ENCODE measurements at places on chromosomes 3 and 15. TPM values are rescaled to one million over a fixed set of nuclear protein-coding genes. Genes with fewer than 3 reads are reported as not detected.

The KCNAB1 gene
- 5.2 TPM for total RNA-seq

The CGGBP1 gene
- total RNA-seq: 72.1 TPM

- H3K27me3 ChIP-seq: no peaks in the 10 kb centered on the region
- no peaks in the 10 kb centered on the region for H3K4me1 ChIP-seq
- DNase-seq: no peak
- H3K27ac ChIP-seq: no peak overlapping the region
- peaks cover 34% of the 10 kb centered on the region for H3K36me3 ChIP-seq
These were observed 43.3 kb downstream of the POMGNT2 start for GRCh38 chr3:43062564-43063040.

DNA sequence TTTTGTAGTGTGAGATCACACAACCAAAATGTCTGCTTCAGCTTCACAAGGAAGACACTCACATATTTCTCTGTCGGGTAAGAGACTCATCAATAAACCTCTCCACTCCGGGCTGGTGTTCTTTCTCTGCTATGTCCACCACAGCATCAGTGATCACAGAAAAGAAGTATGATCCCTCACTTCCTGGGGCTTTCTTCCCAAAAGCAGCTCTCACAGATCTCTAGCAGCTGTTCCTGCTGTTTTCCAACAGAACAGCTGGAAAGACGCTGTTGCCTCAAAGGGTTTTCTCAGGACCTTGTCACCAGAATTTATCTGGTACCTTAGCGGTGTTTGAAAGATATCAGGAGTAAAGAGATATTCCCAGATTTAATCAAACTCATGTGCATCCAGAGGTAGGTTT lies 46.4 kb downstream of the GATM start:
- DNase-seq: no peak
- peaks cover under 1% of the 10 kb centered on the region for H3K4me1 ChIP-seq
- H3K27me3 ChIP-seq: no peaks in the 10 kb centered on the region
- H3K36me3 ChIP-seq: no peaks in the 10 kb centered on the region

- no peaks in the 10 kb centered on the region for H3K4me1 ChIP-seq
- no peak for DNase-seq
- no peak overlapping the region for H3K4me3 ChIP-seq
- no peaks in the 10 kb centered on the region for H3K27me3 ChIP-seq
These were observed 20.2 kb upstream of the CCDC66 start for GRCh38 chr3:56536735-56537134.

GRCh38 chr3:37902674-37903073 lies 41.0 kb downstream of the CTDSPL start:
- no peaks in the 10 kb centered on the region for H3K27me3 ChIP-seq
- no peak for DNase-seq
- H3K4me3 ChIP-seq: no peak overlapping the region
- H3K36me3 ChIP-seq: no peaks in the 10 kb centered on the region

DNA sequence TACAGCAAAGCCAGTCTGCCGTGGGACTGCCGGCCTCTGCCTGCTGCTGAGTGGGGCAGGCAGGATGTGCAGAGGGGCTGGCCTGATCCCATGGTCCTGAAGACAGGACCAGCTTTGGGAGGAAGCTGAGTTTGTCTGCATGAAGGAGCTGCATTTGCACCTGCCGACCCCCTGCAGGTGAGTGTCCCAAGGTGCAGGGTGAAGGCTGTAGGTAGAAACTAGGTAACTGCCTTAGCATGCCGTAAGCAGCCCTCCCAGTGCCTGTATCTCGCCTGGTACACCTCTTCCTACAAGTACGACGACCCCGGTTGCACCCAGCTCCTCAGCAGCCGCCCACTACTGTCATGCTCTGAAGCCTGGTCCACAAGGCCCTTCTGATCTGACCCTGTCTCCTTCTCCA lies 34.9 kb downstream of the AMOTL2 start:
- H3K36me3 ChIP-seq: no peaks in the 10 kb centered on the region
- H3K4me1 ChIP-seq: peaks cover 9% of the 10 kb centered on the region
- DNase-seq: peak; percentile 49
- H3K27me3 ChIP-seq: no peaks in the 10 kb centered on the region
- H3K4me3 ChIP-seq: no peak overlapping the region
- no peak overlapping the region for H3K27ac ChIP-seq

DNA sequence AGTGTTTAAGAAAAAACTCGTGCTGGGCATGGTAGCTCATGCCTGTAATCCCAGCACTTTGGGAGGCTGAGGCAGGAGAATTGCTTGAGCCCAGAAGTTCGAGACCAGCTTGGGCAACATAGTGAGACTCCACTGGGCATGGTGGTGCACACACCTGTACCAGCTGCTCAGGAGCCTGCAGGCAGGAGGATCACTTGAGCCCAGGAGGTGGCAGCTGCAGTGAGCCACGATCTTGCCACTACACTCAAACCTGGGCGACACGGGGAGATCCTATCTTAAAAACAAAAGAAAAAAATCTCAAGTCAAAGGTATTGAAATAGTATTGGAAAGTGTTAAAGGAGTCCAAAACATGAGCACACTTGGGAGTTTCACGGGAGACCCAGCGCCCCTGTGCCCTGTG lies 14.0 kb downstream of the KLF13 start:
- no peaks in the 10 kb centered on the region for H3K4me1 ChIP-seq
- H3K27me3 ChIP-seq: no peaks in the 10 kb centered on the region

The RPP25 gene
- 12.6 TPM for total RNA-seq

GRCh38 chr3:139491966-139492365 lies 15.7 kb upstream of the RBP2 start:
- H3K4me1 ChIP-seq: peaks cover 11% of the 10 kb centered on the region
- DNase-seq: peak; percentile 83
- no peak overlapping the region for H3K27ac ChIP-seq
- no peaks in the 10 kb centered on the region for H3K27me3 ChIP-seq
- peaks cover 35% of the 10 kb centered on the region for H3K36me3 ChIP-seq

DNA sequence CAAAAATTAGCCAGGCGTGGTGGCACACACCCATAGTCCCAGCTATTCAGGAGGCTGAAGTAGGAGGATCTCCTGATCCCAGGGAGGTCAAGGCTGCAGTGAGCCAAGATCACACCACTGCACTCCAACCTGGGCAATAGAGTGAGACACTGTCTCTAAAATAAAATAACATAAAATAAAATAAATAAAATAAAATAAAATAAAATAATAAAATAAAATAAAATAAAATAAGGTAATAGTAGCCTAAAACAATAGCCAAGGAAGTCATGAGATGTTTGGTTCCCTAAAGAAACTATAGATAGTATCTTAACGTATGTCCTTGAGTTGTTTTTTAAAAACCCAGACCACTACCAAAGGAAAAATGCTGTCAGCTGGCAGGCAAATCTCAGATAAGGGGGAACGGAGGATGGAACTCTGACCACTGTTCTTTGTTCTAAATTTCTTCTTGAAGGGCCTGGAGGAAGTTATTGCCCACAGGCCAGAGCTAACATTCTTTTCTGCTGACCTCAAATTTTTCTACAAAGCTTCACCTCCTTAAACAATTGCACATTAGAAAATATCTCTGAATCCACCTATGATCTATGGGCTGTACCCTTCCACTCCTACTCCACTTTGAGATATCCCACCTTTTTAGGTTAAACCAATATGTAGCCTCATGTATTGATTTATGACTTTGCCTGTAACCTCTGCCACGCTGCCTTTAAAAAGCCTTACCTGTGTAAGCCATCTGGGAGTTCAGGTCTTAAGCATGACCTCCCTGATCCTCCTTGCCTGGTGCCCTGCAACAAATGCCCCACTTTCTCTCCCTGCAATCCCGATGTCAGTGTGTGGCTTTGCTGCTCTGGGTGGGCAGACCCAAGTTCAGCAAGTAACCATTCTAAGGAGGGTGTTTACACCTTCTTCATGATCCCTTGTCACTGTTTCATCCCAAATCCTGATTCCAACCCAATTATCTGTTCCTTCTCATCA lies 126.2 kb upstream of the BHLHE40 start:
- no peak for DNase-seq
- no peak overlapping the region for H3K27ac ChIP-seq
- no peak overlapping the region for H3K4me3 ChIP-seq
- no peaks in the 10 kb centered on the region for H3K27me3 ChIP-seq

DNA sequence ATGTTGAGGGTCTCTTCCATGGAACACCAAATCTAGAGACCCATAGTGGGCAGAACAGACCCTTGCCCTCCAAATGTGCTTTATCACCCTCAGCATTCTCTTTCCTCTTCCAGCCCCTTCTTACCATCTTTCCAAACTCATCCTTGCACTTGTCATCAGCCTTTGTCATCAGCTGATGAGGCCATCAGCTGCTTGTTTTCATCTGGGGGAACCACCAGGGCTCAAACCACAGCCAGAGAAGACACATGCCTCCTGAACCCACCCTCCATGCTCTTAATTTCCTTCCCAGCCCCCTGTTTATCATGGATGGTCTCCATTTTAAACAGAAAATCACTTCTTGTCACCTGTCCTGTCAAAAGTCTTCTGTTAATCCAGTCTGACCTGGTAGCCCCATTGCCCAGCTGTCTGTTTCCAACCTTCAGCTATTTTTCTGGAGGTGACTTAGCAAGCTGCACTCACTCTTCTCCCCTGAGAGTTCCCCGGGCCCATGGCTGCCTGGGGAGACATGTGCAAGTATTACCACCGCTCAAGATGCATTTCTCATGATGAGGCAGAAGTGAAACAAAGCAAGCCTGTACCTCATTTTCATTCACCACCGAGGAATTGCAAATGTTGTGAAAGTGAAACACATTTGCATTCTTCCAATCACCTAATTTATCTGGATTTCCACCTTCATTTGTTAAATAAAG lies 14.7 kb upstream of the SYNM start:
- H3K4me3 ChIP-seq: no peak overlapping the region
- no peak for DNase-seq
- no peak overlapping the region for H3K27ac ChIP-seq
- peaks cover 3% of the 10 kb centered on the region for H3K4me1 ChIP-seq
- H3K27me3 ChIP-seq: no peaks in the 10 kb centered on the region

The EPHB3 gene
- total RNA-seq: 1.0 TPM

The ERC2 gene
- total RNA-seq: 15.4 TPM

DNA sequence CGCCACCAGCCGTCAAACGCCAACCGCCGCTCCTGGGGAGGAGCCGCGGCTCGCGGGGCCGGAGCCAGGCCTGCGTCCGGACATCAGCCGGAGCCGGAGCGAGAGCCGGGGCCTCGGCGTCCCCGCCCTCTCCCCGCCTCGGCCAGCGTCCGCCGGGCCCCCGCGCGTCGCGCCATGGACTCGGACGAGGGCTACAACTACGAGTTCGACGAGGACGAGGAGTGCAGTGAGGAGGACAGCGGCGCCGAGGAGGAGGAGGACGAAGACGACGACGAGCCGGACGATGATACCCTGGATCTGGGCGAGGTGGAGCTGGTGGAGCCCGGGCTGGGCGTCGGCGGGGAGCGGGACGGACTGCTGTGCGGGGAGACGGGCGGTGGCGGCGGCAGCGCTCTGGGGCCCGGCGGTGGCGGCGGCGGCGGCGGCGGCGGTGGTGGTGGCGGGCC lies 359 bp downstream of the ARIH1 start:
- peak overlapping the region; percentile 24 for H3K27ac ChIP-seq
- no peak for DNase-seq
- H3K36me3 ChIP-seq: peaks cover 34% of the 10 kb centered on the region
- peak overlapping the region; percentile 98 for H3K4me3 ChIP-seq

DNA sequence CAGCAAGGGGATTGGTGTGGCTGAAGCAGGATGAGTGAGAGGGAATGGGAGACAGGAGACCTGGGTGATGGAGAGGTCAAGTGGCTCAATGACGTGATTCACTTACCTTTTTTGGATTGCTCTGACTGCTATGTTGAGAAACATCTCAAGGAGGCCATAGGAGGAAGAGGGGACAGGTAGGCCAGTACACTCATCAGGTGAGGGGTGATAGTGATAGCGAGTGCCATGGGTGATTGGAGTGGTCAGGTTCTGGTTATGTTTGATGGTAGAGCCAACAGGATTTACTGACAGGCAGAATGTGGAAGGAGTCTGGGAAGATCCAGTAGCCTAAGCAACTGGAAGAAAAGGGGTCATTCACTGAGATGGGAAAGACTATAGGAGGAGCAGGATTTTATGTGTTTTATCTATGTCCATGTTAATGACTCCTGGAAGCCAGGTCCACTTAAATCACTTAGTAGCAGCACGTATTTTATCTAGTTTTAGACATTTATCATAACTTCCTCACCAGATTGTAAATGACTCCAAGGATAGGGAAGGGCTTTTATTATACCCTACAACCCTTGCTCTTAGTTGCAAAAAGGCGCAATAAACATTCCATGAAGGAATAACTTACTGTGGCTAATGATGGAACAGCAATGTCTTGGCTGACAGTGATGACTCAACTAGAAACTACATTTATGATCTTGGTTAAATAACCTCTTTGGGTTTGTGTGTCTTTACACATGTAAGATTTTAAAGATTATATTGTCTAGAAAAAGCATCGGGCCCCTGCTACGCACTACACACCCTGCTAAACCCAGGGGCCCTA lies 119.8 kb upstream of the RNF7 start:
- H3K36me3 ChIP-seq: 0 out of 2 replicates have a peak, but pooled peaks cover 4% of the 10 kb centered on the region
- no peak overlapping the region for H3K4me3 ChIP-seq
- no peaks in the 10 kb centered on the region for H3K27me3 ChIP-seq
- no peak for DNase-seq
- no peaks in the 10 kb centered on the region for H3K4me1 ChIP-seq
- H3K27ac ChIP-seq: no peak overlapping the region

DNA sequence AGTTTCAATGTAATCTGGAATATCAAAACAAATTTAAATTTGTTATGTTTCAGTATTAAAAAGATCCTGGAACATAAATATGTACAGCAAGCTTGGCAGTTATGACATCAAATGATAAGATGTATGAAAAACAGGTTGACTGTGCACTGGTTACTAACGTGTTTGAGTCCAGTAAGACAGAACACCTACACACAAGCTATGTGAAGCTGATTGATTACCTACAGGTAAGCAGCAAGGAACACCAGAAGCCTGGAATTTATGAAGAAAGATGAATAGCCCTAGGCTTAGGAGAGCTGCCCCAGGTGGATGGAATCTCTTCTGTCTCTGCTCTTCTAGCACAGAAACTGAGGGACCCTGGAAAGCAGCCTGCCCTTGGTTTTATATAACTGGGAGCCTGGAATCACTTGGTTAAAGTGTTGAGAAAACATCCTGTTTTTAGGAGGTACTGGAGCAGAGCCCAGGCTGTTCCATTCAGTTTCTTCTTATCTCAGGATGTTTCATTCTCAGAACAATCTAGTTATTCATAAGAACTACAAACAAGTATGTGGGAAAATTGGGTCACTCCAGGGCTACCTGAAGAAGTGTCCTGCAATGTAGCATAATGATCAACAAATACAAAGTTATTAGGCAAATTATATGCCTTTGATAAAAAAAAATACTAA lies 36.3 kb downstream of the SLITRK3 start:
- no peaks in the 10 kb centered on the region for H3K4me1 ChIP-seq
- DNase-seq: no peak
- H3K27me3 ChIP-seq: no peaks in the 10 kb centered on the region
- H3K36me3 ChIP-seq: no peaks in the 10 kb centered on the region
- H3K27ac ChIP-seq: no peak overlapping the region
- no peak overlapping the region for H3K4me3 ChIP-seq

The HRG gene
- total RNA-seq: not detected

DNA sequence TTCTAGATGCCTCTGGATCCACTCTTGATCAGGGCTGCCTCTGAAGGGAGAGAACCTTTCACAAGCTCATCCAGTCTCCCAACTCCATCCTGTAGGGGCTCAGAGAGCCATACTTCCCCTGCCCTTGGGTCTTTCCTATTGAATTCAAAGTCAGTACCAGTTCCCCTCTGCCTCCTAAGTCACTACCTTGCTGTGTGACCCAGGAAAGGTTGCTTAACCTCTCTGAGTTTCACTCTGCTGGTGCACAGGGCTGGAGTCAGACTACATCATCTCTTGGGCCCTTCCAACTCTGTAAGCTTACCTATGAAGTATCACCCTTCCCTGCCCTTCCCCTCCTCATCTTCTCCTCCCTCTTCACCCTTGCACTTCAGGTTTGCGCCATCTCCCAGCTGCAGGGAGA lies 117.9 kb downstream of the MEGF11 start:
- 0 out of 2 replicates have a peak, but pooled peaks cover 2% of the 10 kb centered on the region for H3K4me1 ChIP-seq
- no peaks in the 10 kb centered on the region for H3K27me3 ChIP-seq
- H3K4me3 ChIP-seq: no peak overlapping the region
- H3K27ac ChIP-seq: no peak overlapping the region
- H3K36me3 ChIP-seq: no peaks in the 10 kb centered on the region

Data from H9 (cell line).